ENCODE measurements at places on chromosomes 6 and 20.

DNA sequence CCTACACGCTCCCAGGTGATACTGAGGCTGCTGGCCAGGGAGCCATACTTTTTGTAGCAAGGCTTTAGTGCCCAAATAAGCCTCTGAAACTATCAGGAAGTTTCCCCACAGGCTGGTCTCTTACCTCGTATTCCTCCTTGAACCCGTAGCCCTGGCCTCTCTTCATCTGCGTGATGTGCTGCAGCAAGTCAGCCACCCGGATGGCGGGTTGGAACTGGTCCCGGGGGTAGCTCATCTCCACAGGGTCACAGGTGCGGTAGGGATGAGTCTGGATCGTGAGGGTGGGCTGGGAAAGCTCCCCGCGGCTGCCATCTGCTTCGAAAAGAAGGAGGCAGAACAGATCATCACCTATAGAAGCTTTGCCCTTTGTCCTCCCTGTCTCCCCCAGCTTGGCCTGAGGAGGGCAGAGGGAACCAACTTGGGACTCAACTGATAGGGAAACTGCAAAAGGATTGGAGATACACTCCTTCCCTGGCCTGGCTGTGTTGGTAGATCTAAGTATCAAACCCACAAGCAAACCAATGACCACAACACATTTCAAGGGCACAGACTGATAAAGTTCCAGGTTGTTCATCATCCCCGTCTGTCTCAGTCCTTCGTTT is 543.2 kb upstream of the CHD6 start:
- DNase-seq, result no peak

DNA sequence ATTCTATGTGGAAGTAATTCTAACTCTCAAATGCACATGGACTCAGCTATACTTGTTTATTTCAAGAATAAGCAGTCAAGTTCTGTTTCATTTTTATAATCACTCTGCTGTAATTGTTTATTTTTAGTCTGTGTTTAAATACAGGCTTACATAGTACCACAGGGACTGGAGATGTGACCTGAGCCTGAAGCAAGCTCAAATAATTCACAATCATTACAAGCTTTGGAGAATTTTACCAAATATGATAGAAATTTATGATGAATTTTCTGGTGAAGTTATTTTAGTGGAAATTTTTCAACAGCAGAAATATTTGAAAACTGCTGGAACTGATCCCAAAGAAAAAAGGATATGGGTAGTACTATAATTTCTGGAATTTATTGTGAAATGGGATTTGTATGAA is 41.6 kb upstream of the DSE start:
- DNase-seq, result no peak

- no peak for DNase-seq
These were observed 44.9 kb upstream of the KCNG1 start for GRCh38 chr20:51067792-51068191.

DNA sequence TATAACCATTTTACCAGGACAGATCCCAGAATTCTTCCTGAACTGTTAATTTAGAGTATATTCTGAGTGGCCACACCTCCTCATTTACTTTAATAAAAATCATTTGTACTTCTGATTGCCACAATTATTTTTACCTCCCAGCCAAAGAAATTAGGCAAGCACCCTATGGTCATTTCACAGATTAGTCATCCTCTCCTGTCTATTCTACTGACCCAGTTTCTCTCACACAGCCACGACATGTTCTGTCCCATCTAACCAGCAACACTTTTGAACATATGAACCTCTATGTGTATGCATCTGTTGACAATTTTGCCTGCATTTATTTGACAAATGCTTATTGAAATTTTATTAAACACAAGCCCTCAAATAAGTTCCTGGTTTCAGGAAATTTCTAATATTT is 202.6 kb upstream of the STXBP5 start:
- DNase-seq, result no peak

- no peak for DNase-seq
These were observed 362.9 kb downstream of the ZFAND3 start for GRCh38 chr6:38182426-38182825.

Measured in H54 (cell line).